ENCODE measurements at places on chromosomes 7 and 10.

- DNase-seq = no peak
These were observed 165.8 kb downstream of the LRRC4 start for GRCh38 chr7:127865466-127865865.

DNA sequence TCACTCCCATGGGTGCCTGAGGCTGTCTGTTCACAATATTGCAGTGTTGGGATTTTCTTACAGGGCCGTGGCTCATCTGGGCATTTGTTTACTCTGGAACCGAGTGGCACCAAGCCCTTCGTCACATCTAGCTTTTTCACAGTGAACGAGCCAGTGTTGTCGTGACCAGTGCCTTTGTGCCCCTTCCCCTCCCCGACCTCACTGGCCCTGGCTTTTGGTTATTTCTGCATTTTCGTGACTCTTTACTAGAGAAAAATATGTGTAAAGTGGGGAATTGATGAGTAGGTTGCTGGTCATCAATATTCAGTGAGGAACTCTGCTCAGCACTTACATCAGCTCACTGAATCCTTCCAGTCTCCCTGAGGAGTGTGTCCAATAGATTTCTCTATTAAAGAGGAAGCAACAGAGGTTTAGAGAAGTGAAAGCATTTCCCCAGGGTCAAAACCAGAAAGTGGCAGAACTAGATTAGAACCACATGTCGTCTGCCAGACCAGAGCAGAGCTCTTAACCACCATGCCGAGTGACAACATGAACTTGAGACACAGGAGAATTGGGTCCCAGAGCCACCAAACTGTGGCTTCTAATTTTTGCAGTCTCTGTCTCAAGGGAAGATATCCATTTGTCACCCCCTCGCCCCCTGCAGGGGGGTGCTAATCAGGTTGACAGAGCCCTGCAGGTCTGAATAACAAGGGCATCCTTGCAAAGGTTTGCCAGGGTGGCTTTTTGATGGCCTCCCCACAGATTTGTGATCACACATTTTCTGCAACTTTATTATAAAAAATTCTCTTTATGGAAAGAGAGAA is 125.3 kb downstream of the CHN2 start:
- no peak for DNase-seq

DNA sequence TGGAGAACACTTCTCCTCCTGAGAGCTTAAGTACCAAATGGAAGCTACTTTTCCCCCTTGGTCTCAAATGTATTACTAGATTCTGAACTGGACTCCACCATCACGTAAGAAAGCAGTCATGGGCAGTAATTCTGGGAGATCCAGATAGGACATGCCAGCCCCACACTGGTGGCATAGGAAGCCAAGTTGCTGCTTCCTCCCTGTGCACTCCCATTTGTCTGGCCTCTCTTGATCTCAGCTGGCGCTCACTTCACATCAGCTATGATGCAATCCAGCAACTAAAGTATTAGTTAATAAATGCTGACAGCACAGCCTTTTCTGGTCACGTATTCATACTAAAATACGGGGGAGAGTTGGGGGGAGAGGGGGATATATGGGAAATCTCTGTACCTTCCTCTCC is 3.4 kb upstream of the IL6 start:
- no peak for DNase-seq

DNA sequence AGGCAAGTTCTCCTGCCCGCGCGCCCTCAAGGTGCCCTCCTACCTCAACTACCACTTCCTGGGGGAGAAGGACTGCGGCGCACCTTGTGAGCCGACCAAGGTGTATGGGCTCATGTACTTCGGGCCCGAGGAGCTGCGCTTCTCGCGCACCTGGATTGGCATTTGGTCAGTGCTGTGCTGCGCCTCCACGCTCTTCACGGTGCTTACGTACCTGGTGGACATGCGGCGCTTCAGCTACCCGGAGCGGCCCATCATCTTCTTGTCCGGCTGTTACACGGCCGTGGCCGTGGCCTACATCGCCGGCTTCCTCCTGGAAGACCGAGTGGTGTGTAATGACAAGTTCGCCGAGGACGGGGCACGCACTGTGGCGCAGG is 1.4 kb downstream of the FZD1 start:
- DNase-seq = no peak

DNA sequence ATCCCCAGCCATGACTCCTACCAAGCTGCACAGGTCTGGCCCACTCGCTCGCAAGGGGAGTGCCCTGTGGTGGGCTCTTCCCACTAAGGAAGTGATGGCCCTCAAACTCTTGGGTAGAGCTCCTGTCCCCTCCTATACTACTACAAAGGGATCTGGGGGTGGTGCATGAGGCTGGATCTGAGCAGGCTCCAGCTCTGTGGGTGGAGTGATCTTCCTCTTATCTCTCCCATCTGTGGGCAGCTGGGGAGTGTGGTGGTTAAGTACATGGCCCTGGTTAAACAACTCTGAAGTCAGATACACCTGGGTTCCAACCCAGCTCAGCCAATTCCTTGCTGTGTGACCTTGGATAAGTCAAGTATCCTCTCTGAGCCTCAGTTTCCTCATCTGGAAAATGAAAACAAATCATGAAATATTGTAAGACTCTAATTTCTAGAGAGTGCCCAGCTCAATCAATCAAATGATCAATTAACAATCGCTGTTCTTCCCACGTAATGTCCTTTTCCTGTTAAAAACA is 17.4 kb downstream of the DDIT4 start:
- DNase-seq = no peak

DNA sequence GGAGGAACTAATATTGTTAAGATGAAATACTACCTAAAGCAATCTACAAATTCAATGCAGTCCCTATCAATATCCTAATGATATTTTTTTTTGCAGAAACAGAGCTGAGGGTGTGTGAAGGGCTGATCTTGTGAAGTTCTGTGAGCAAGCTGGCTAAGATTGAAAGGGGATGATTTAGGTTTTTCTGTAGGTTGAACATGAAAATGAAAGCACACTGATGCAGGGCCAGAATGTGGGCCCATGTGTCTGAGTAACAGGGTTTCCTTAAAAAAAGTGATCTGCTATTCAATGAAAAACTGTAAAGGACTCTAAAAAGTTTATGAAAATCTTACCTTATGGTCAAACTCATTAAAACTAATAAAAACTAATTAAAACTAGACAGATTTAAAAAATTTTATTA is 47.4 kb downstream of the GRB10 start:
- no peak for DNase-seq

DNA sequence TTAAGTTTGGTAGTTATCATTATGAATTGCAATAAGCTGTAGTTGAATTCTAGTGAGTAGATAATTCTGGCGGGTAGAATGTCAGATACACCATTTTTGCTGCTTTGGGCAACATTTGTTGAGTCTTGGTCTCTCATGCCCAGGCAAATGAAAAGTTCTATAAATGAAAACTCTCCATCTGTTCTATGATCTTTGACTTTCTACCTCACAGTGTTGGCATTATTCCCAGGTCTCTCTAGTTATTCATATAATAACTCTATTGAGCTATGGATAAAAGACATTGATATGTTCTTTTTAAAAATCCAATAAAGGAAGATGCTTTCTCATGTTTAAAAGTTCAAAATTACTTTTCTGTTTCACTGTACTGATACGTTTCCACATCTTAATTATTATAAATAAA is 415.3 kb upstream of the SEMA3D start:
- DNase-seq = no peak

DNA sequence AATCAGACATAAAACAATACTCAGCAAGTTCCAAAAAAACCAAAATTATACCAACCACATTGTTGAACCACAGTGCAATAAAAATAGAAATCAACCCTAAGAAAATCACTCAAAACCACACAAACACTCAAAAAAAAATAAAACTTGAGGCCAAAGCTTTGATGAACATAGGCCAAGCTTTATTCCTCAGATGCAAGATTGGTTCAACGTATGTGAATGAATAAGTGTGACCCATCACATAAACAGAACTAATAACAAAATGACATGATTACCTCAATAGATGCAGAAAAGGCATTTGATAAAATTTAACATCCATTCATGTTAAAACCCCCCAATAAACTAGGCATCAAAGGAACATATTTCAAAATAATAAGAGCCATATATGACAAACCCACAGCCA is 506.1 kb upstream of the FZD8 start:
- no peak for DNase-seq

- no peak for DNase-seq
These were observed 9.8 kb upstream of the AGK start for GRCh38 chr7:141541375-141541774.

DNA sequence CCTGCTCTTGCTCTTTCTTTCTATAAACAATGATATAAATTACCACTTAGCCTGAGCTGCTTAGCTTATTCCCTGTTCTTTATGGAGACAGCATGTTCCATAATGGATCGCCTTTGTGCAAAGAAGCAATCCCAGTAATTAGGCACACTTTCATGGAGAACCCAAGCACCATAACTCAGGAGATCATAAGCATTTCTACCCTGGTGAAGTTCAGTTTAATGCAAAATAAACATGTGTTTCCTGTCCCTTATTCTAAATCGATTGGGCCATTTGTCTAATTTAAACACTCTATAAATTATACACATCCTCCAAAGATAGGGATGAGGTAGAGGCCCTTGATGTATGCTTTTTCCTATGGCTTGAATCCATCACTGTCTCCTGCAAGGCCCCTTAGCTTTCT is 75.8 kb upstream of the TMEM72 start:
- DNase-seq = no peak

DNA sequence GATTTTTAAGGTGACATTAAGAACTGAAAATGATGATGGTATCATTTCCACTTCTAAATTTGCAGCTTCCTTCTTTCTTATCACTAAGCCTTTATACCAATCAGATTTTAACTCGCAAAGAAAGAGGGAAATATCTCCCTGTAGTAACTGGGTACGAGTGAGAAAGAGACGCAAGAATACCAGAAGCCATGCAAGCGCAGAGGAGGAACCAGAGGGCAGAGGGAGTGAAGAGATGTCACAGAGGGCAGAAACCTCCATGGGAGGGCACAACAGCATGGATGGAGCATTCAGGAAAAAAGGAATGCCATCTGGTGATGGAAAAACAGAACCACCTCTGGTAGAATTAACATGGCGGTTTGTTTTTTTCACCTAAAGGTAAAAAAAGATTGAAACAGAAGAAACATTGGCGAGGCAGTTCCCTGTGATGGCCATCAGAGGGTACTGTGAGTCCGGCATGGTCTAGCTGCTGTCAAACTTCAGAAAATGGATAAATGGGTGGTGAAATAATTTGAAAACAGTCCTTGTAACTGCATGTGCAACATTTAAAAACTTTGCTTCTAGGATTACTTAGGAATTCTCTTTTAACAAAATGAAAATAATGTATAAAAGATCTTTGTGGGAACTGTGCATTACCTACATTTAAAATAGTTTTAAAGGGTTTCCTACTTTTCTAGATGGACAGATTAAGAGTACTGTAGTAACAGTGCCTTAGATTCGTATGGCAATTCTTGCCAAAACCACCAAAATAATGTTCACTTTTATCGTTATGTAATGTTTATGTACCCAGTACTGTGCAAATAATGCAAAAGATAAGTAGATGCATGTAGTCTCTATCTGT is 91.8 kb downstream of the ARHGAP12 start:
- DNase-seq = peak; percentile 8

- no peak for DNase-seq
These were observed 22.5 kb upstream of the TNRC18 start for GRCh38 chr7:5445981-5446594.

- DNase-seq = no peak
These were observed 7.3 kb downstream of the FGFBP3 start for GRCh38 chr10:91901784-91902677.

DNA sequence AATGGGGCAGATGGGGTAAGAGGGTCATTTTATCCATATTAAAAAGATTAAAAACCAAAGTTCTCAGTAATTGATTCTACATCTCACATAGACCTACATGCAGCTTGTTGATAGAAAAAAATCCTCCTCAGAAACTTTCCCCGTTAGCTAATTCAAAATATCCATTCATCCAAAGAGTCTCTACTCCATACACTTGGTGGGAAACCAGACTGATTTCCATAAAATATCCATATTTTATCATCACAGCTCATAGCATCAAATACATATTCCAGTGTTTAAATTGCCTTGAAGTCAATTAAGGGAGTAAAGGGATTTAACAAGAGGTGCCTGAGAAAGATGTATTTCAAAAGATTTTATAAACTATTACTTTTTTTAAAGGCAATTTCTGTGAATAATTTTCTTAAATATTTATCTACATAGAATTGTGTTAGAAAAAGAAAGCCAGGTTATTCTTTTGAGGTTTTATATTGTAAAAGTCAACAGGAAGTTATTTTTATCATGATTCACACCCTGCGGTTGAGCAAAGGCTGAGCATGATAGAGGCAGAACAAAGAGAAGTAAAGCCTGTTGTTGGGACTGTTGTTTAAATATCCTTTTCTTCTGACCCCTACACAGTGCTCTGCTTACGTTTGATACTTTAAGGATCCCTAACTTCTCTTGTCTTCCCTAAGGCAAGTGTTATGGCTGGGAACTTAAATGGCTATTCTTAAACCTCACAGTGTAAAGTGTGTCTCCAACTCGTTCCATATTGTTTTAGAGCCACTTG is 266.7 kb downstream of the PRKG1 start:
- no peak for DNase-seq

- peak; percentile 27 for DNase-seq
These were observed 115.0 kb downstream of the PLXDC2 start for GRCh38 chr10:19930936-19931893.

GRCh38 chr10:82176587-82176986 is 301.6 kb downstream of the NRG3 start:
- DNase-seq = no peak

DNA sequence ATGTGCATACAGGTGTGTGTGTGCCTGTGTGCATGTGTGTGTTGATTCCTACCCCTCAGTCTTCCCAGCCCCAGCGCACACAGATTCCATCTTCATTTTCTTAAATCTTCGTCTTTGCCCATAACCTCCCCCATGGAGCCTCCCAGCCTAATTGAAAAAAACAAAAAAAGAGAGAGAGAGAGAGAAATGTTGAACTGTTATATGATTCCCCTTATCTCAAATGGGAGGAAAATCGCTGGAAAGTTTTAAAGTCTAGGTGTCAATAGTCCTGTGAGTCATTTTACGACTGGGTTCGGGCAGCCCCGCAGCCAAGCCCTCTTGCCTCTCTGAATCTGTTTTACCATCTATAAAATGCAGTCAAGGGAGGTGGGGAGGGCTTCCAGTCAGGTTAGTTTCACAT is 60.9 kb downstream of the SPOCK2 start:
- no peak for DNase-seq

DNA sequence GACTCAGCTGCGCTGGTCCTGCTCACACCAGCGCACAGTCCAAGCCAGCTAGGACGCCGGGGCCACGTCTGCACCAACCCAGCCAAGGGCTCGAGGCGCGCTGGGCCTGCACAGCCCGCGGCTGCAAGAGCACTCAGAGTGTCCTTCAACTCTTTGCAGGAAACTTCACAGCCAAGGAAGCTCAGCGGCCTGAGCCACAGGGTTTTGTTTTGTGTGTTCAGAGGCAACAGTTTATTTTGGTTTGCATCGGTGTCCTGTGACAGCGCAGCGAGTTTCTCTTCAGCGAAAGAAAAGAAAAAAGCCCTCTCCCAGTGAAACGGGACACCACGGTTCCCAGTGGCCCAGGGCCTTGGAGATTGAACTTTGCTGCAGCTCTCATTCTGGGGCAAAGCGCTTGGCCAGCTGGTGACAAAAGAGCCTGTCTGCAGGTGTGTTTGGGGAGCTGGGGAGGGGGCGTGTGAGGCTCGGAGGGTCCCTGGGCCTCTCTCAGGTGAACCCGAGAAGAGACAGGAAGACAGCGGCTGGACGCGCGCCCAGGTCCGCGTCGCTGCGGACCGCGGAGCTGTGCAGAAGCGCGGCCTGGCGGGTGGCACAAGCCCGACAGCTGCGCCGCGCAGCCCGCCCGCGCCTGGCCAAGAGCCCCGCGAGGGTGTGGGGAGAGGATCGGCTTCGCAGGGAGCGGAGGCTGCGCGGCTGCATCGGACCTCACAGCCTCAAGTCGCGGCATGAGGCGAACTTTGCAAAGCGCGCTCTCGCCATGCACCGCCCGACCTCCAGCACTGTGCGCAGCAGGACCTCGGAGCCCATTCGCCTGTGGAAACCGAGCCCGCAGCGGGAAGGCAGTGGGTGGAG is 922 bp downstream of the CXCL12 start:
- DNase-seq = no peak

Data from WERI-Rb-1 (cell line).